IMR-90 (cell line): ENCODE measurements at places on chromosomes 2 and 18. TPM values are rescaled to one million over a fixed set of nuclear protein-coding genes. Genes with fewer than 3 reads are reported as not detected.

- H3K4me3 ChIP-seq = no peak overlapping the region
- H3K4me1 ChIP-seq = no peaks in the 10 kb centered on the region
- DNase-seq = no peak
- no peaks in the 10 kb centered on the region for H3K27me3 ChIP-seq
- H3K27ac ChIP-seq = no peak overlapping the region
- no peaks in the 10 kb centered on the region for H3K36me3 ChIP-seq
Measured at GRCh38 chr2:199490049-199490448, 32.3 kb upstream of the SATB2 start.

- peaks cover 17% of the 10 kb centered on the region for H3K36me3 ChIP-seq
- DNase-seq = no peak
- H3K27ac ChIP-seq = no peak overlapping the region
- H3K27me3 ChIP-seq = no peaks in the 10 kb centered on the region
- H3K4me1 ChIP-seq = peaks cover 28% of the 10 kb centered on the region
Measured at GRCh38 chr18:48638896-48639771, 100.3 kb downstream of the CTIF start.

GRCh38 chr2:64210816-64211215, 66.6 kb upstream of the PELI1 start:
- H3K36me3 ChIP-seq = no peaks in the 10 kb centered on the region
- H3K27me3 ChIP-seq = peaks cover 14% of the 10 kb centered on the region
- H3K4me1 ChIP-seq = no peaks in the 10 kb centered on the region
- H3K27ac ChIP-seq = no peak overlapping the region

Gene IL18R1
- total RNA-seq = 0.18 and 0.28 TPM in 2 replicates

Gene IGFBP5
- total RNA-seq = 392 and 433 TPM in 2 replicates

Gene NOL4
- not detected in 2 replicates for total RNA-seq

Gene C2orf92
- total RNA-seq = 0.90 and 2.2 TPM in 2 replicates

Gene SERPINB11
- total RNA-seq = 0.18 TPM in 1 of 2 replicates, not detected in the other

Gene SP3
- 136 and 137 TPM in 2 replicates for total RNA-seq

- H3K4me1 ChIP-seq = no peaks in the 10 kb centered on the region
- H3K27me3 ChIP-seq = no peaks in the 10 kb centered on the region
- H3K36me3 ChIP-seq = no peaks in the 10 kb centered on the region
- no peak for DNase-seq
Measured at GRCh38 chr2:239629926-239630617, 229.3 kb upstream of the HDAC4 start.

Gene SPEG
- 6.8 and 7.8 TPM in 2 replicates for total RNA-seq

Gene RTP5
- total RNA-seq = not detected in 2 replicates

Gene CNTNAP5
- total RNA-seq = not detected in 2 replicates

DNA sequence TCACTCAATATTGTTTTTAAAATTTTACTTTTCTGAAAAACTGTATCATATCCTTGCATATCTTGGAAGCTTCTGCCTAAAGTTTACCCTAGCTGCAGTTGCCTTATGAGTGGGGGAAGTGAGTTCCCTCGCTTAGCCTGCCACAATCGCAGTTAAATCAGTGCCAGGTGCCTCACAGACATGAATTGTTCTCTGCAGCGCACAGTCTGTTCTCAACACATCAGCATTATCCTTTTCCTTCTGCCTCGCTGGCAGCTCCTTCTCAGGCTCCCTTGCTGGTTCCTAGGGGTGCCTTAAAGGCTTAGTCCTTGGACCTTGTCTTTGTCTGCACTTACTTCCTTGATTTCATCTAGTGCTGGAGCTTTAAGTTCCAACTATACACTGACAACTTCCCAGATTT, 132.8 kb downstream of the TTC27 start:
- peaks cover 6% of the 10 kb centered on the region; the same call in 1 of the 2 replicates for H3K36me3 ChIP-seq
- no peak overlapping the region for H3K27ac ChIP-seq
- no peak for DNase-seq
- H3K4me1 ChIP-seq = peaks cover 2% of the 10 kb centered on the region; the same call in 1 of the 2 replicates

DNA sequence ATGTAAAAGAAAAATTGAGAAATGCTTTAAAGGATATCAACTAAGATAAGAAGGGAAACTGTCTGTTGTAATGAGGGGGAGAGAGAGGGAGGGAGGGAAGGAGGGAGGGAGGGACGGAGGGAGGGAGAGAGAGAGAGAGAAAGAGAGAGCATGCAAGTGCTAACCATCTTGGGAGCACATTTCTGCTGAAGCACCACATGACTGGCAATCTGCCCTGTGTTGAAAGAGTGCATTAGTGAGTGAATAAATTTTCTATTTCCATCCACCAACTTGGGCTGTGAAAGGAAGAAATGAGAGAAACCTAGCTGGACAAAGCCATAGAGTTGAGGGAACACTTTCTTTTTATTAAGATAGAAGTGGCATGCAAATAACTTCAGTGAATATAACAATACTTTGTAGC, 110.7 kb downstream of the TMX3 start:
- H3K4me1 ChIP-seq = no peaks in the 10 kb centered on the region
- DNase-seq = peak; percentile 13
- H3K4me3 ChIP-seq = no peak overlapping the region
- H3K27ac ChIP-seq = no peak overlapping the region
- H3K36me3 ChIP-seq = no peaks in the 10 kb centered on the region

DNA sequence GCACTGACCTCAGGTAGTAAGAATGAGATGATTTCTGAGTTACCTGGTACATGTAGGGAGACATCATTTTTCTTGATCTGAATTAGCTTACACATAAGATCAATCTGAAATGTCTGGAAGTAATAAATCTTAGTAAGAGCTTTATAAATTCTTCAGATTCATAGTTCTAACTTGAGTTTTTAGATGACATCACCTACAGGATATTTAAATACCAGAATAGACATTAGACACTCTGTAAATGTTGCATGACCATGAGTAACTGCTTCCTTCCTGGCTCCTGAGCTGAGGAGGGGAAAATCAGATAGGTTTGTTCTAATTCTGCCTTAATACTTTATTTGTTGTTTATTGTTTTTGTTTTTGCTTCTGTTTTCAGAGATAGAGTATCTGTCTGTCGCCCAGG, 181.8 kb downstream of the PHLPP1 start:
- H3K4me1 ChIP-seq = peaks cover 18% of the 10 kb centered on the region
- peak overlapping the region; percentile 69; the same call in 1 of the 2 replicates for H3K27ac ChIP-seq
- DNase-seq = peak; percentile 73
- H3K4me3 ChIP-seq = no peak overlapping the region

- H3K27ac ChIP-seq = no peak overlapping the region
- no peak overlapping the region for H3K4me3 ChIP-seq
- H3K4me1 ChIP-seq = no peaks in the 10 kb centered on the region
- DNase-seq = no peak
- no peaks in the 10 kb centered on the region for H3K27me3 ChIP-seq
Measured at GRCh38 chr2:31660812-31661335, 80.1 kb upstream of the SRD5A2 start.

- peaks cover 9% of the 10 kb centered on the region for H3K27me3 ChIP-seq
- no peaks in the 10 kb centered on the region for H3K4me1 ChIP-seq
- no peak for DNase-seq
- H3K27ac ChIP-seq = no peak overlapping the region
Measured at GRCh38 chr2:232447091-232447620, 8.8 kb upstream of the ALPI start.

DNA sequence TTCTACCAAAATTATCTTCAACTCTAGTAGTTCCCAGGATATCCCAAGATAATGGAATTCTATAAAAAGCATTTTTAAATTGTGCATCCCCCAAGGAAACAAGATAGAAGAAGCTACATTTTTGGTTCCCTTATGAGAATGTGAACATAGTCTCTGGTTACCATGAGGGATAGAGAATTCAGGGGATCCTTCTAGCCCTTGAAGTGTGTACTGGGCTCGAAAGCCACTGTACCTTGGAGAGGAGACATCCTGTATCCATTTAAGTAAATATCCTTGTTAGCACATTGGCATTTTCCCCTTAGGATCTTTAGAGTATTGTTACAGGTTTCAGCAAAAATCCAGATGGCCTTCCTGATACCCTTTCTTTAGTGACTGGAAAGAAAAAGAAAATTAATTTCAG, 228.5 kb downstream of the RTP5 start:
- no peak overlapping the region for H3K27ac ChIP-seq
- peaks cover 6% of the 10 kb centered on the region for H3K36me3 ChIP-seq
- no peaks in the 10 kb centered on the region for H3K27me3 ChIP-seq
- DNase-seq = no peak

- H3K27ac ChIP-seq = peak overlapping the region; percentile 98
- H3K4me3 ChIP-seq = peak overlapping the region; percentile 89
- no peaks in the 10 kb centered on the region for H3K27me3 ChIP-seq
Measured at GRCh38 chr18:12703096-12703567, 290 bp downstream of the PSMG2 start.

Gene DLGAP1
- under 0.01 TPM in 1 of 2 replicates, not detected in the other for total RNA-seq

- H3K4me3 ChIP-seq = no peak overlapping the region
- DNase-seq = peak; percentile 19
- H3K27ac ChIP-seq = no peak overlapping the region
- no peaks in the 10 kb centered on the region for H3K36me3 ChIP-seq
Measured at GRCh38 chr2:135212757-135213156, 160.7 kb downstream of the RAB3GAP1 start.

DNA sequence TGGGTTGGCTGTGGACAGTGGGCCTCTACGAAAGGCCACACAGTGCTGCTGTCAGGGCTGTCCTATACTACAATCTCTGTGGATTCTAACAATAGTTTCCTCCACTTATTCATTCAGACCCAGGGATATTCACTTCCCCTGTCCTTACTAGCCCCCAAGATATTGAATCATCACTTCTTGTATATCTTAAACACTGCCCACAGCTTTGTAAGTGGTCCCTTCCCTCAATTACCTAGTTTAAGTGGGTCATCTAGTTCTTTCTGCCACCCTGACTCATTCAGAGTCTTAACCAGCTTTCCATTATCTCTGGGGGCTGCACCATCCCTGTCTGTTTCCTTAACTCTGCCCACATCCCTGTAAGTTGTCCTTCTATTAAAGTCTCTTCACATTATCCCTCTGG, 69.2 kb downstream of the CD28 start:
- H3K36me3 ChIP-seq = no peaks in the 10 kb centered on the region
- H3K27ac ChIP-seq = no peak overlapping the region
- peak; percentile 31 for DNase-seq

DNA sequence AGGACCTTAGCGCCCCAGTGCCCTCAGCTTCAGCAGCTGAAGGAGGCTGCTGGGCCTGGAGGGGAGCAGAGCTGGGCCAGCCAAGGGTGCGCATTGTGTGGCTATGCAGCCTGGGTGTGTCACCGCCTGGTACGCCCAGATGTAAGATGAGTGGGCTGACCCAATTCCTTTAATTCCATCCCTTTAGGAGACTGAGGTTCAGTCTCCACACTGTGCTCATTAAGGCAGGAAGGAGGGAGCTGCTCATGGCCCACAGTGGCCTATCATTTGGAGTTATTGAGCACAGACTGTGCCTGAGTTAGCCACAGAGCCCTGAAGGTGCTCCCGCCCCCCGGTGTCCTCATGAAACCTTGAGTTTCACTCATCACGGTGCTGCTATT, 194.1 kb upstream of the GLI2 start:
- peak overlapping the region; percentile 2; the same call in 1 of the 2 replicates for H3K27ac ChIP-seq
- H3K27me3 ChIP-seq = peaks cover 2% of the 10 kb centered on the region; the same call in 1 of the 2 replicates
- H3K36me3 ChIP-seq = no peaks in the 10 kb centered on the region
- no peak overlapping the region for H3K4me3 ChIP-seq
- DNase-seq = peak; percentile 9
- peaks cover 29% of the 10 kb centered on the region for H3K4me1 ChIP-seq

GRCh38 chr18:69978732-69979715, 31.4 kb upstream of the CD226 start:
- H3K4me1 ChIP-seq = 0 out of 2 replicates have a peak, but pooled peaks cover 3% of the 10 kb centered on the region
- DNase-seq = no peak
- H3K36me3 ChIP-seq = no peaks in the 10 kb centered on the region
- no peak overlapping the region for H3K4me3 ChIP-seq
- H3K27ac ChIP-seq = no peak overlapping the region
- no peaks in the 10 kb centered on the region for H3K27me3 ChIP-seq
